ENCODE measurements at places on chromosomes 3 and 15. TPM values are rescaled to one million over a fixed set of nuclear protein-coding genes. Genes with fewer than 3 reads are reported as not detected.

Gene IL17RB
- total RNA-seq = not detected

Gene THBS1
- 141 TPM for total RNA-seq

Gene IL17RE
- 1.5 TPM for total RNA-seq

Gene GABRB3
- 2.2 TPM for total RNA-seq

DNA sequence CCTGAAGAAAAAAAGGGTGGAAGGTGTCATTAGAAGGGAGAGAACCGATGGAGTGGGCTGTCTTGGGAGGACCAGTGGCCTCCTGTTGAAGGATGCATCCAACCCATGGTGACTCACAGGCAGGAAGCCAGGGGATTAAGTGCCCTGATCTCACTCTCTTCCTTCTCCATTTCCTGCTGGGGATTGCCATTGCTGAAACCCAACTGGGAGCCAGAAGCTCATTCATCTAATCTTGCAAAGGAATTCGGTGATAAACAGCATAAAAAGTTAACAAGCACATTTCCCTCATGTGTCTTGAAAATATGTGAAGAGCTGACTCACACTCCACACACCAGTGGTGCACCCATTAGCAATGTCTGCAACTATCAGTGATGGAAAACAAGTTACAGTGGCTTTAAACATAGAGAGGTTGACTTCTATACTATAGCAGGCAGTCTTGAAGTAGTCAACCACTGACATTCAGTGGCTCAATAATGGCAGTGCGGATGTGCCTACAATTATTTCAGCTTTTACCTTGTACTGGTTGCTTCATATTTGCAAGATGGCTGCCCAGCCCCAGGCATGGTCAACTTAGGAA is 12.8 kb upstream of the CSRNP1 start:
- DNase-seq = peak; percentile 88

Gene SLC6A1
- not detected for total RNA-seq

Gene CCR3
- not detected for total RNA-seq

DNA sequence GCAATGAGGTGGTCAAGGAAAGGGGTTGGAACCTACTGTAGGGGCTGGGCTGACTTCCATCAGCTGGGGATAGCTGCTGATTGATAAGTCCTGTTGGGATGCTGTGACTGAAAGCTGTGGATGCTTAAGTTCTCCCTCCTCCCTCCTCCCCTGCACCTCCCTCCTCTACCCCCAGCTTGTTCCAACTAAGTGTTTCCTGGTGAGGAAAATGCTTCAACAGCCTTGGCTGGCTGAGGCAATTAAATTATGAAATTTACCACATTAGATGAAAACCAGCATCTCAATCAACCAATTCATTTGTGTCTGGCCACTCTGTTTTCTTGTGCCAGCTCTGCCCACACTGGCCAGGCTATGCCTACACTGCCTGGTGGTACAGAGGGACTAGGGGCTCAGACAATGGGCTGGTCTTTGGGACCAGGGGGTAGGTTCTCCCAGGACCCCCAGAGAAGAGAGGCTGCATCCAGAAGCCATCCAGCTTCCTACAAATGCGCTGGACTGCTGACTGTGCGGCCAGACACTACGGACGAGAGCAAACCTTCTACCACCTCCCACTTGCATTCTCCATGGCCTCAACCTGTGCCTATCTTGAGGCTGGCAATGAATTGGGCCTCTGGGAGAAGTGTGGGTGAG is 2.5 kb downstream of the KLHL25 start:
- no peak for DNase-seq

- peak; percentile 79 for DNase-seq
These were observed 308.1 kb upstream of the COL8A1 start for GRCh38 chr3:99330281-99330680.

Gene MESP2
- 2.9 TPM for total RNA-seq

DNA sequence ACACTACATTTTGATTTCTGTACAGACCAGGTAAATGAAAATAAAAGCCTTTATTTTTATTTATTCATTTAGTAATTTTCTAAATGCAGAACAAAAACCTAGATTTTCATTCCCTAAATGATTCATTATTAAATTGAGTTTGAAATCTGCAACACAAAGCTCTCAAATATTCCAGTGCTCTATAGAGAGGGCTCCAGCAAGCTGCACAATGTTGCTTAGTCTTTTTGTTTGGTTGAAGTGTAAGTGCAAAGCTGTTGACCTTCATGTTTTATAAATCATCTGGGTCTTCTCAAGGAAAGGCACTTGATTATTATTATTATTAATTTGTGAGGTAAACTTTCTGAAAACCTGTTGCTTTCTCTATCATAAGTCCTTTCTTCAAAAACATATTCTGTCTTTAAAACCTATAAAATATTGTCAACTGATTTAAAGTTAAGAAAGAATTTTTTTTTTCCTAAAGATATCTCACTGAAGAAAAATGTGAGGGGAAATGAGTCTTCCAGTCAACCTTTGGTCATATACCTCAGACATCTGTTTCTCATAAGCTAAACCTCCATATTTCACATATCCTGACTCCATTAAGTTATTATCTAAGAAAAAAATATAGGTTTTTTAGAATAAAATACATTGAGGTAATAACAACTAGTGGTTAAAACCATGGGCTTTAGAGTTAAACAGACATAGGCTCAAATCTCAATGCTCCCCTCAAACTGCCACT is 100.7 kb downstream of the ZIC4 start:
- DNase-seq = peak; percentile 56

Gene ACTRT3
- total RNA-seq = 4.3 TPM

- peak; percentile 11 for DNase-seq
These were observed 18.4 kb downstream of the SPATA12 start for GRCh38 chr3:57078635-57079473.

DNA sequence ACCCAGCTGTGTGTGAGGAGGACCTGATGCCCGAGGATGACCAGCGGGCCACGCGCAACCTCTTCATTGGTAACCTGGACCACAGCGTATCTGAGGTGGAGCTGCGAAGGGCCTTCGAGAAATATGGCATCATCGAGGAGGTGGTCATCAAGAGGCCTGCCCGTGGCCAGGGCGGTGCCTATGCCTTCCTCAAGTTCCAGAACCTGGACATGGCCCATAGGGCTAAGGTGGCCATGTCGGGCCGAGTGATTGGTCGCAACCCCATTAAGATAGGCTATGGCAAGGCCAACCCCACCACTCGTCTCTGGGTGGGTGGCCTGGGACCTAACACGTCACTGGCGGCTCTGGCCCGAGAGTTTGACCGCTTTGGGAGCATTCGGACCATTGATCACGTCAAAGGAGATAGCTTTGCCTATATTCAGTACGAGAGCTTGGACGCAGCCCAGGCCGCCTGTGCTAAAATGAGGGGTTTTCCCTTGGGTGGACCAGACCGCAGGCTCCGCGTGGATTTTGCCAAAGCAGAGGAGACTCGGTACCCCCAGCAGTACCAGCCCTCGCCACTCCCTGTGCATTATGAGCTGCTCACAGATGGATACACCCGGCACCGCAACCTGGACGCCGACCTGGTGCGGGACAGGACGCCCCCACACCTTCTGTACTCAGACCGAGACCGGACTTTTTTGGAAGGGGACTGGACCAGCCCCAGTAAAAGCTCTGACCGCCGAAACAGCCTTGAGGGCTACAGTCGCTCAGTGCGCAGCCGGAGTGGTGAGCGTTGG is 1.5 kb downstream of the RBM15B start:
- DNase-seq = no peak

- DNase-seq = no peak
These were observed 1.3 kb downstream of the PSMD2 start for GRCh38 chr3:184300378-184300720.

GRCh38 chr15:40815042-40815698 is 7.9 kb upstream of the DNAJC17 start:
- no peak for DNase-seq

GRCh38 chr3:62935793-62936192 is 60.6 kb upstream of the CADPS start:
- no peak for DNase-seq

GRCh38 chr3:56917361-56918110 is 115.8 kb upstream of the ARHGEF3 start:
- no peak for DNase-seq

Gene DUSP7
- 2.9 TPM for total RNA-seq

Gene ZBTB47
- 22.3 TPM for total RNA-seq

Gene MORC1
- not detected for total RNA-seq

DNA sequence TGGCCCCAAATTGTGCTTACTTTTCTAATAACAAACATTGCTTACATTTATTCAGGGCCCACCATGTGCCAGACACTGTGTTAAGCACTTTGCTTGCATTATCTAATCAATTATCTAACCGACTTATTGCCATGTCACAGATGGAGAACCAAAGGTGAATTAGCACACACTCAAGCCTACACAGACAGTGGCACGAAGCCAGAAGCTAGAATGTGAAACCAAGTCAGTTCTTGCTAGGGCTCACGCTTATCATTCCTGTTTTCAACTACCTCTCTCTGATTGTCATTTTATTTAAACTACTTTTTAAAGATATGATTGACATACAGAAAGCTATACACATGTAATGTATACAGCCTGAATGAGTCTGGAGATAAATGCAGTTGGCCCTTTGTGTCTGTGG is 215.7 kb upstream of the CFAP20DC start:
- no peak for DNase-seq

GRCh38 chr3:100825574-100825973 is 116.3 kb downstream of the TFG start:
- DNase-seq = no peak

- DNase-seq = peak; percentile 61
These were observed 98.9 kb upstream of the TBC1D5 start for GRCh38 chr3:17841190-17841828.

- no peak for DNase-seq
These were observed 32.0 kb upstream of the PPP4R2 start for GRCh38 chr3:72964633-72965032.

DNA sequence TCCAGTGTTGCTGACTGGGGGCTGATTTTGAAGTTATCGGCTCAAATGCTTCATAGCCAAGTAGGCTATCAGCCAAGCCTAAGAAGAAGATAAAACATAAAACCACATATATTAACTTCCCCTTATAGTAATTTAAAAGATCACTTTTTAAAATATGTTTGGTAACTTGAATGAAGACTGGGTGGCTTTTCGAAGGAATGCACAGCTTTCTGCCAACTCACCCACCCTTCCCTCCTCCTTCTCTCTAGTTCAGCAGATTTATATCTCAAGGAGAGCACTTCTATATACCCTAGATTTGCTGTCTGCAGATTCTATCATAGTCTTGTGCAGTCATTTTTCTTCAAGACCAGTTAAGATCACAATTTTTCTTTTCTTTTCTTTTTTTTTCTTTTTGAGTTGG is 189.4 kb upstream of the CHRM5 start:
- DNase-seq = no peak

Gene KCNAB1
- 9.2 TPM for total RNA-seq

GRCh38 chr15:29058903-29059539 is 173.2 kb downstream of the APBA2 start:
- DNase-seq = no peak

DNA sequence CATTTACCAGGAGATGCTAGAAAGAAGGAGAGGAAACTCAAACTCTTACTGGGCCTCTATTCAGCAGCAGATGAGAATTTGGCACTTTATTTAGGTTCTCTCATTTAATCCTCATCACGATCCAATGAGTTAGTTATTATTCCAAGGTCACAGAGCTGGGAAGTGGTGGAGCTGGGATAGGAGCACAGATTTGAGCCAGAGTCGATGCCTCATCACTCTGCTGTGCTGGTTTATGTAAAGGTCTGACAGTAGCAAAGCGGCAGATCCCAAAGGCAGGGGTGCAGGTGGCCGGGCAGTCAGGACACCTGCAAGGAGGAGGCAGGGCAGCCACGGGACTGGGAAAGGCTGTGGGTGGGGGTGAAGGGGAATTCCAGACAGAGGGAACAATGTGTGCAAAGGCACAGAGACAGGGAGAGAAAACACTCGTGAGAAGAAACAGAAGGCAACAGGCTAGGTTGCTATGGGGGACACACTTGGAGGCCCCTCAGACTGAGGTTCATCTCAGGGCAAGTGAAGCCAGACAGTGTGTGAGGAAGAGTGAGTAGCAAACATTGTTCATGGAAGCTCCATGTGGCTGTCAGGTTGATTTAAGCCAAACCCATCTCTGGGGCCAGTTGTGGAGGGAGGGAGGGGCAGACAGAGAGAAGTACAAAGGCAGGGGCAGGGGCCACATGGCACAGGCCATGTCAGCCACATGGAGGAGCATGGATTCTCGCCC is 26.8 kb downstream of the RAB6B start:
- no peak for DNase-seq

Gene FOXB1
- total RNA-seq = not detected

DNA sequence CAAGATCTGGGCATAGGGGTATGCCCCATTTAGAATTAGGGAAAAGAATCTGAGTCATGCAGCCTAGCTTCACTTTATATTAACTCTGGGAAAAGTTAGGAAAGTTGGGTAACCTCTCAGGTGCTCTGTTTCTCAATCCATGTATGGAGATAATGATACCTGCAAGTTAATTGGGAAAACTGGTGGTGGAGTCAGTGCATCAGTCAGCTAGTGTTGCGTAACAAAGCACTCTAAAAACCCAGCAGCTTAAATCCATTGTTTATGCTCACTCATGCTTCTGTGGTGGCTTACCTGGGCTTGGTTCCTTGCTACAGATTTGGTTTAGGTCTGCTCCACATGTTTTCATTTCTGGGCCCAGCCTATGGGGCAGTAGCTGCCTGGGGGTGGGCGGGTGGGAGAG is 91.0 kb downstream of the SMAD3 start:
- DNase-seq = no peak

Gene CILP
- 0.16 TPM for total RNA-seq

DNA sequence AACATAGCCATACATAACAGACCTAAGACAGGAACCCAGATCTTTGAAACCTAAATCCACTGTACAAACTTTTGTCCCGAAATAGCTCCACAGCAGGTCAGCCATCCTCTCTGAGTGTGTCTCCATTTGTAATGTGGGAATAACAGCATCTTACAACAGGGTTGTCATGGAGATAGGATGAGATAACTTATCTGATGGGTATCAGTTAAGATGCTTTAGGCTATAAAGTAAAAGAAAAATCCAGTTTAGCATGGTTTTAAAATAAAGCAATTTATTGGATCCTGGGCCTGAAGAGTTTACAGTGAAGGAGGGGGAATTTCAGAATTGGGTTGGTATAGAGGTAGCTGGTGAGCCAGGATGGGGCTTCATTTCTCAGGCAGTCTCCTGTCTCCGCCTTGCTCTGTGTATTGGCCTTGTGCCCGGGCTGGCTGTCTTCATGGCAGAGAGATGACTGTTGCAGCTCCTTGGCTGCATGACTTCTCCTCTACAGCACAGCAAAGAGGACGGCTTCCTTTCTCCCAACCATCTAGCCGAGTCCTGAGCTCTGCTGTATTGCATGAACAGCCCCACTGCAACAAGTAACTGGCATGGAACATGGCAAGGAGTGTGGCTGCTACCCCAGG is 131.9 kb upstream of the PROK2 start:
- DNase-seq = peak; percentile 24

Gene FHIT
- 1.5 TPM for total RNA-seq

Measured in fibroblast of the aortic adventitia (primary cell).